ENCODE measurements at places on chromosomes 5 and 9. TPM values are rescaled to one million over a fixed set of nuclear protein-coding genes. Genes with fewer than 3 reads are reported as not detected.
A peak's percentile ranks its signal among the peaks of the same experiment; 100 is the strongest.

GRCh38 chr5:168947212-168947868 lies 353.6 kb downstream of the SLIT3 start:
- peak; percentile 39 for DNase-seq

DNA sequence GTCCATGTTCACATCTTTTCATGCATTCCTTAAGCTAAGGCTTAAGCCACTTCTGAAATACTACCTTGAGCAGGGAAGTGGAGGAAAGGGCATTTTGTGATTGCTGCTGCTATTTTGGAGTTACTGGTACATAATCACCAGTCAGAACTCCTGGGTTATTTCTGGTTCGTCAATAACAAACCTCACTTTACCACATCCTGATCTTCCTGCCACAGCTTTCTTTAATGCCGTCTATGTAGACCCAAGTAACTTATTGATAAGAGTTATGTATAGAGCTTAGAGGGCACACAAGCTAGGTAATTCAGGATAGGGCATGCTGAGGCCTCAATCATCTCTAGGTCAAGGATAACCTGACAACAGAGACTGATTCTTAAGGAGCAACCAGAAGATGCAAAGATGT lies 120.7 kb downstream of the DOCK8 start:
- no peak for DNase-seq

GRCh38 chr5:776862-777711 lies 7.4 kb downstream of the ZDHHC11B start:
- DNase-seq: no peak

GRCh38 chr9:69622676-69623075 lies 49.5 kb downstream of the APBA1 start:
- DNase-seq: peak; percentile 45

DNA sequence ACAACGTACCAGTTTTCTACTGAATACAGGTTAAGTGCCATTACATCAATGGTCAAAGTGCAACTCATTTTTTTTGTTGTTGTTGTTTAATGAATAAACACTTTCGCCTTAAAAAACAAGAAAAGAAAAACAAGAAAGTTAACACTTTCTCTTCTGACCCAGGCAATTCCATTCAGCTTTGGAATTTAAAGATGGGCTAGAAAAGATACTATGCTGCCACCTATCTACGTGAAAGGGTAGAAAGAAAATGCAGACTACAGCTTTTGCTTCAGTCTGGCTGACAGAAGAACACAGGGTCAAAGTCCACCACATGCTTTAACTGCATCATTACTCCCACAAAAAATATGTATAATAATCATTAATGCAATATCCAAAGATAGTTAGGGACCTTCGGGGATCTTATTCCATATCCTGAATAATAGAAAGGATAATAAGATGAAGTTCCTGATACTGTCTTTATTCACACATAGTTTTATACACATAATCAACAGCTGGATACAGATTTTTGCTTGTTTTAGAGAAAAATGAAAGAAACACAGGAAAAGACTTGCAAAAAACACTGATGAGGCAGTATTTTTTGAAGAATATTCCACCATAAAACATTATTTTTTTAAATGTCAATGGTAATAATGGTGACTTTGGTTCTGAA lies 40.4 kb downstream of the ZDHHC21 start:
- peak; percentile 22 for DNase-seq

DNA sequence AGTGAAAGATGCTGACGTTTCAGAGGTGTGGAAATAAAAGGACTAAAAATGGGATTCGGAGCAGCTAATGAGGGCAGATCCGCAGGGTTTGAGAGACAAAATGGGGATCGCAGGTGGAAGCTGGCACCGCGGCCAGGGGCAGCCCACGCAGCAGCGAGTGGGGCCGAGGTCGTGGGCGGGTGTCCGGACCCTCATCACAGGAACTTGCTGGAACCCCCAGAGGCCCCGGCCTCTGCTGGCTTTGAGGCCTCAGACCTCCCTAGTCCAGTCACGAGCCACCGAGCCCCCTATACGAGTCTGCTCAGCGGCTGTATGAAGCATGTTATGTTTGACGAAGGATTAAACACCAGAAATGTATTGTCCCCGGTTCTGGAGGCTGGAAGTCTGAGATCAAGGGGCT lies 45.8 kb upstream of the FCN1 start:
- DNase-seq: no peak

DNA sequence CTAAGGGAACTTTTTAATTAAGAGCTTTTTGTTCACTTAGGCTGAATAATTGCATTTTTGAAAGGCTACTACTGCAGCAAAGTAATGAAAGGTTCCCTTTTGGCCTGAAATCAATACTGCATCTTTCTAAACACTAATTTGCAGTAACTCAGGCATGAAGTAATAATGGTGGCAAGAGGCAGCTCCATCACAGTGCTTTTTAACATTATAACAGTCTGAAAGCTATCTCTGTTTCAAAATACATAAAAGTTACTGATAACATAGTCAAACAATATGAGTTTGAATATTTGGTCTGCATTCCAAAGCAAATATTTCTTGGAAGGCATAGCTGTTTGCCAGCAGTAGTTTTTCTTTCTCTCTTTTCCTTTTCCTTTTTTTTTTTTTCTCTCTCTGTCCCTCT lies 113.4 kb downstream of the FBN2 start:
- no peak for DNase-seq

- no peak for DNase-seq
Measured at GRCh38 chr5:32942225-32942989, 231.3 kb downstream of the NPR3 start.

GRCh38 chr9:85036496-85036895 lies 367.0 kb downstream of the NTRK2 start:
- no peak for DNase-seq

C8G gene
- 0.58 TPM for total RNA-seq

ZNF883 gene
- 4.6 TPM for total RNA-seq

SYNPO gene
- 7.7 TPM for total RNA-seq

GFI1B gene
- total RNA-seq: 0.13 TPM

COX7C gene
- 641 TPM for total RNA-seq

ZDHHC11 gene
- total RNA-seq: 2.8 TPM

All from muscle of leg (tissue), 16 donors.